Activated B cell treated with CpG ODN at 0.5 μM for 24 hours (primary cell): ENCODE measurements at places on chromosomes 5 and 9. TPM values are rescaled to one million over a fixed set of nuclear protein-coding genes. Genes with fewer than 3 reads are reported as not detected.

The CCDC192 gene
- not detected in 2 replicates for total RNA-seq

The TNFSF15 gene
- total RNA-seq, result 0.10 and 0.22 TPM in 2 replicates

The TAF11L10 gene
- total RNA-seq, result not detected in 2 replicates

The UGT3A2 gene
- total RNA-seq, result not detected in 2 replicates

The GOLM1 gene
- total RNA-seq, result 0.44 and 0.80 TPM in 2 replicates

The SCGB3A2 gene
- not detected in 2 replicates for total RNA-seq

DNA sequence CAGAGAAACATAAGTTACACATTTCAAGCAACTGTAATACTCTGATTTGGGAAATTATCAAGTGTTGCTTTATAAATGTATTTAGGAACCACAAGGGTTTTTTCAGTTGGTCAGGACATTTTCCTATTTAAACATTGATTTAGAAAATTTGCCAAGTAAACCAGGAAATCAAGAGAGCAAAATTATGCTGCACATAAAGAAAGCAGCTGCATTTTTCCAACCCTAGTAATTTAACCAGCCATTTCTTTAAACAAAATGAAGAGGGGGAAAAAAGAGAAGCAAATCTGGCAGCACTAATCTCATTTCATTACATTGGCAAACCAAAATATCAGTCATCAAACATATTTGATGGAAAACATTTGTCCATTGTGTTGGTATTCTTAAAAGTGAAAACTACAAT lies 271.4 kb downstream of the TLE1 start:
- no peaks in the 10 kb centered on the region for H3K4me1 ChIP-seq
- no peak overlapping the region for H3K27ac ChIP-seq
- DNase-seq, result no peak
- no peaks in the 10 kb centered on the region for H3K36me3 ChIP-seq

- H3K4me1 ChIP-seq, result no peaks in the 10 kb centered on the region
- H3K4me3 ChIP-seq, result no peak overlapping the region
- H3K36me3 ChIP-seq, result no peaks in the 10 kb centered on the region
- H3K27me3 ChIP-seq, result peaks cover 12% of the 10 kb centered on the region
- DNase-seq, result no peak
Observed at GRCh38 chr5:135714126-135714894, 120.2 kb upstream of the SLC25A48 start.

DNA sequence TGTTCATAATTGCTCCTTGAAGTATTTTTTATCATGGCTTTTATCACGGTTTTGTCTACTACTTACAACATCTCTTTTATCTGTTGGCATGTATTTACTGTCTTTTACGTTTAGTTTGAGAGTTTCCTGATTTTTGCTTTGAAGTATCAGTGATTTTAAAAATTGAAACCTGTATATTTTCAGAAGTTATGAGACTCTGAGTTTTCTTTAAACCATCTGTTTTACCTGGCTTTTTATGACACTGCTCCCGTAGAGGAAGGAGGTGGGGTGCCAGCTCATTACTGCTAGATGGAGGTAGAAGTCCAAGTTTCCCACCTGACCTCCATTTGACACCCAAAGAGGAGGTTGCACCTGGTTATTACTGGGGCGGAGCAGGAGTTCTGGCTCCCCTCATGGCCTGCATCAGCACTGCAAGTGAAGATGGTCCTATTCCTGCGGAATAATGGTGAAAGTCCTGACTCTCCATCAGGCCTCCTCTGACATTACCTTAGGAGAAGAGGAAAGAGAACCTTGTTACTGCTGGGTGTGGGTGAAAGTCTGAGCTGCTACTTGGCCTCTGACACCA lies 10.0 kb upstream of the ZNF131 start:
- peaks cover 2% of the 10 kb centered on the region for H3K27me3 ChIP-seq
- H3K36me3 ChIP-seq, result no peaks in the 10 kb centered on the region
- peaks cover 2% of the 10 kb centered on the region for H3K4me1 ChIP-seq
- no peak overlapping the region for H3K27ac ChIP-seq
- no peak overlapping the region for H3K4me3 ChIP-seq
- DNase-seq, result no peak

GRCh38 chr5:97979740-97980139 lies 793.7 kb upstream of the RGMB start:
- no peaks in the 10 kb centered on the region for H3K4me1 ChIP-seq
- no peaks in the 10 kb centered on the region for H3K36me3 ChIP-seq
- H3K4me3 ChIP-seq, result no peak overlapping the region
- no peaks in the 10 kb centered on the region for H3K27me3 ChIP-seq
- DNase-seq, result no peak

DNA sequence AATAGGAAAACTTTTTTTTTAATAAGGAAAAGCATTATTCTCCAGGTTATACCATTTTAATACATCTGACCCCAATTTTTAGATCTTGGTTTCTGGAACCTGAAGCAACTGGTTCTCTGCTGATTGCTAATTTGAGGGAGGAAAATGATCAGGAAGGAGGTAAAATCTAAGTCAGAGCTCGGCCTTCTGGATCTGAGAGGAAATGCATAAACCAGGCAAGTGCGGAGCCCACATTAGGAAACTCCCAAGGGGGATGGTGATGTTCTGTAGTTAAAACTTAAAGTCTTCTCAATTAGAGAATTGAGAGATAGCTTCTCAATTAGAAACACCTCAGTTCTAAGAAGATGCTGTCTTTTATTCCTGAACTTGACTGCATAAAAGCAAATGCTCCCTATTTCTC lies 113.5 kb downstream of the TSSK1B start:
- H3K36me3 ChIP-seq, result no peaks in the 10 kb centered on the region
- no peak overlapping the region for H3K4me3 ChIP-seq
- H3K4me1 ChIP-seq, result no peaks in the 10 kb centered on the region
- DNase-seq, result no peak

GRCh38 chr5:18420711-18421110 lies 786.5 kb downstream of the TAF11L14 start:
- H3K36me3 ChIP-seq, result no peaks in the 10 kb centered on the region
- H3K4me1 ChIP-seq, result no peaks in the 10 kb centered on the region
- no peak overlapping the region for H3K27ac ChIP-seq
- DNase-seq, result no peak
- no peak overlapping the region for H3K4me3 ChIP-seq

DNA sequence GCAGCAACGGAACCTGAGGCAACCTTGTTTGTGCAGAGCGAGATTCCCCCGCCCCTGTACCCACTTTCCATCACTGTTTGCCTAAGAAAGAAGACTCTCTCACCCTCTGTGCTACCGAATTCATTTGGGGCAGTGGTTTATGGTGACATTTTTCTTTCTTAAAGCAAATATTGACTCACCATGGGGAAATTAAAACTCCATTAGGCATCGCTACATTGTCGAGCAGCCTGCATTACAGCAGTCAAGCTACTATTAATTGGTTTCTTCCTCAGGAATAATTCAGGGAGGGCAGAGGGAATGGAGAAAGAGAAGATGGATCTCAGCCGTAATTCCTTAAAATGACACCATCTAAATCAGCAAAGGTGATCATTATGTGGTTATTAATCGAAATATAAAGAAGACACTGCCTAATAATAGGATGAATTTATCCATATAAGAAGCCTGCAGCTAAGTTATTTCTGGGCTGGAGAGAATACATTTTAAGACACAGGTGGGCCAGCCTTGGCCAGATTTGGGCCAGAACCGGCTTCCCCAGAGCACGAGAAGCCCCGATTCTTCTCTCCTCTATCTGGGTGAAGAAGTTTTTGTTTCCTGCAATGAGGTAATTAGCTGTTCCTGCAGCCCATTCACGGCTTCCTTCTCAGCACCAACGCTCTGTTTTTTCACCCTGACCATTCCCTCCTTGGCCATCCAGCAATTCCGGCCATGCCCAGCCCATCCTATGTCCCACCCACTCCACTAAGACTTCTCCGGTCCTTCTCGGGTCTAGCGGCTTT lies 16.8 kb downstream of the CFAP77 start:
- no peak overlapping the region for H3K4me3 ChIP-seq
- no peaks in the 10 kb centered on the region for H3K36me3 ChIP-seq
- no peak overlapping the region for H3K27ac ChIP-seq
- peaks cover 4% of the 10 kb centered on the region for H3K4me1 ChIP-seq

DNA sequence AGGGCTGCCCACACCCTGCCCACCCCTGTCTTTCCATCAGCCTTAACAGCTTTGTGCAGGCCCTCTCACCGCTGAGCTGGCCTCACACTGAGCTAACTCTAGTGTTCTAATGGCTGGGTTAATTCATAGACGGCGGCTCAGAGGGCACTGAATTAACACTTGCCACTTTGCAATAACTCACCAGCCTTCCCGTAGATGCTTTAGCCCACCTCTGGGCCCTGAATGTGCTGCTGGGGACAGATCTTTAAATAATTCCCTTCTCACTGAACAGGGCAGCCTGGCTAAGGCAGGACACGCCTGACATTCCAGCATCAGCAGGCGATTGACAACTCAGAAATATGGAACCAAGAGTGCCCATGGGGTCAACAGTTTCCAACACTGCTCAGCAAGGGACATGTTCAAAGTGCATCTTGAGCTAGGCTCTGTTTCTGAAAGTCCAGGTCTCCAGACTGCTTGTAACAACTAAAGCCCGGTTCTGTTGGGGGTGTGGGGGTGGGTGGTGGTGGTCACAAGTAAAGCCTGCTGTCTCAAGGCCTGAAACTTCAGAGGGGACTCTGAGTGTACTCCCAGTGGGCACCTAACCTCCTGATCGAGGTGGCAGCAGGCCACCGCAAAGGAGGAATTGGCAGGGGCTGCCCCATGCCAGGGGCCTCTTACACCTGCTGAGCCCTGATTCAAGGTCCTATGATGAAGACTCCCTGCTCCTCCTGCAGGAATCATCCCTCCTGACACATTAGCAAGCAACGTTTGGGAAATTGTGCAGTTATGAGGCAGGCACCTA lies 248.3 kb downstream of the FSTL4 start:
- DNase-seq, result no peak
- H3K4me1 ChIP-seq, result no peaks in the 10 kb centered on the region
- no peak overlapping the region for H3K4me3 ChIP-seq
- no peaks in the 10 kb centered on the region for H3K36me3 ChIP-seq

DNA sequence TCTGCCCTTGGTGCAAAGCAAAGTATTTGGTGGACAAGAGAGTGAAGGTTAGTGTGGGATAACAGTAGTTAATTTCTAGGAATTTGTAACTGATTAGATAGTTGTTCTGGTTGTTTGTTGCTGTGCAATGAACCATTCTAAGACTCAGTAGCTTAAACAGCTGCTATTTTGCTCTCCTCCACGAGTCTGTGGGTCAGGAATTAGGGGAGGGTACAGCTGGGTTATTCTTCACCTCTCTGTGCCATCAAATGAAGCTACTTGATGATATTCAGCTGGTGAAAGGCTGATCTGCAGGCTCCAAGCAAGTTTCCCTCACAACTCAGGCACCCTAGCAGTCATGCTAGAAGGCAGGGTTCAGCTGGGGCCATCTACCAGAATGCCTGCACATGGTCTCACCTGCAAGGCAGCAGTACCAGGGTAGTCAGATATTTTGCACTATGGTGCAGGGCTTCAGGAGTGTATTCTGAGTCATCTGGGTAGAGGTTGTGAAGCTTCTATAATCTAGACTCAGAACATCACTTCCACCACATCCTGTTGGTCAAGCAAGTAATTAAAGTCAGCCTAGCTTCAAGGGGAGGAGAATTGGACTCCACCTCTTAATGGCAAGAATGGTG lies 159.5 kb upstream of the SLC28A3 start:
- no peaks in the 10 kb centered on the region for H3K36me3 ChIP-seq
- H3K27me3 ChIP-seq, result no peaks in the 10 kb centered on the region
- H3K4me1 ChIP-seq, result no peaks in the 10 kb centered on the region
- DNase-seq, result no peak

GRCh38 chr9:79940919-79941318 lies 369.2 kb downstream of the TLE4 start:
- no peak overlapping the region for H3K4me3 ChIP-seq
- H3K27me3 ChIP-seq, result no peaks in the 10 kb centered on the region
- H3K36me3 ChIP-seq, result no peaks in the 10 kb centered on the region
- H3K27ac ChIP-seq, result no peak overlapping the region

GRCh38 chr9:16180546-16180945 lies 627.7 kb downstream of the CCDC171 start:
- H3K4me3 ChIP-seq, result no peak overlapping the region
- H3K27me3 ChIP-seq, result no peaks in the 10 kb centered on the region
- H3K4me1 ChIP-seq, result no peaks in the 10 kb centered on the region
- H3K27ac ChIP-seq, result no peak overlapping the region

- no peak overlapping the region for H3K4me3 ChIP-seq
- no peaks in the 10 kb centered on the region for H3K4me1 ChIP-seq
- H3K27ac ChIP-seq, result no peak overlapping the region
- no peak for DNase-seq
Observed at GRCh38 chr9:83280268-83280667, 217.3 kb upstream of the RASEF start.
